ENCODE measurements at places on chromosomes 7 and 10. TPM values are rescaled to one million over a fixed set of nuclear protein-coding genes. Genes with fewer than 3 reads are reported as not detected.

DNA sequence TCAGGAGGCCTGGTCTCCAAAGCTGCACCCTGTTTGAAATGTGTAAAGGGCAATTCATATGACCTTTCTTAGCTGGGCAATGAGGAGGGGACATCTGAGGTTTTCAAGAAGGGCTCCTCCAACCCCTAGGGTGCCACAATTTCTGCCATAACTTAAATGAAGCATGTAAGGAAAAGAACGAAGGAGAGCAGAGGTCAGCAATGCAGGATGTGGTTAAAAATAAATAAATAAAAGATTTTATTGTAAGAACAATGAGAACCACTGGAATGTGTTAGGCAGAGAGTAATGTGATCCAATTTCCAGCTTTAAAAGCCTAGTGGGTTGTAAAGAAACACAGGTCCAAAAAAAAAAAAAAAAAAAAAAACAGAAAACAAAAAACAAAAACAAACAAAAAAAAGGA is 673.1 kb downstream of the TNS3 start:
- DNase-seq, result no peak

- DNase-seq, result no peak
Measured at GRCh38 chr10:129079705-129080104, 387.3 kb upstream of the MGMT start.

- no peak for DNase-seq
Measured at GRCh38 chr7:122528879-122529481, 169.9 kb downstream of the RNF133 start.

DNA sequence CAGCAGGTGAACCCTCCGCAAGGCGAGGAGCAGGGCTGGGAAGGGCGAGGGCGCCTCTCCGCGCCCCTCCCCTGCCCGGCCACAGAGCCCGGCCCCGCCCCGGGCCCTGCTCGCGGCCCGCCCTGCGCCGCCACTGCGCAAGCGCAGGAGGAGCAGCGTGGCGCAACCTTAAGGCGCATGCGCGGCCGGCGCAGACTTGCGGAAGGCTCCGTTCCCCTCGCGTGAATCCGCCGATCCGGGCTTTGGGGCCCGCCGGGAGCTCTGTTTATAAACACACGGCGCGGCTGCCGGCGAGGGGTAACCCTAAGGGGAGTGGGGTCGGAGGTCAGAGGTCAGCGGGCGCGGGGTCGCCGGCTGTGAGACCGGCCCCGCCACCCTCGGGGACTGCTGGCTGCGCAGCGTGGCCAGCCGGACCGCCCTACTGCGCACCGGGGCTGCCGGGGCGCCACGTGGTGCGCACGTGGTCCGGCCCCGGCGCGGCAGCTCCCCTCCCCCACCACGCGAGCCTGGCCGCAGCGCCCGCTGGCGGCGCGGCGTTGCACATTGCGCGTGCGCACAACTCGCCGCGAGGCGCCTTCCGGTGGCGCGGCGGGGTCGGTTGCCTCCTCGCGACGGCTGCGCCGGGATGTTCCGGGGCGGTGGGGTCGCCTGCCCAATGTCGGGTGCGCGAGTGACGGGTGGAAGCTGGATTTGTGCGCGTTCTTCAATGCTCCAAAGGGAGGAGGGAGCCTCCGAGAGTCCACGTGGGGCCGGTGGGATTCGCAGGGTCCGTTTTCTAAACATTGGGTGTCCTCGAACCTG is 40.2 kb upstream of the FOXK1 start:
- peak; percentile 93 for DNase-seq

ADCYAP1R1 gene
- total RNA-seq, result not detected

DNA sequence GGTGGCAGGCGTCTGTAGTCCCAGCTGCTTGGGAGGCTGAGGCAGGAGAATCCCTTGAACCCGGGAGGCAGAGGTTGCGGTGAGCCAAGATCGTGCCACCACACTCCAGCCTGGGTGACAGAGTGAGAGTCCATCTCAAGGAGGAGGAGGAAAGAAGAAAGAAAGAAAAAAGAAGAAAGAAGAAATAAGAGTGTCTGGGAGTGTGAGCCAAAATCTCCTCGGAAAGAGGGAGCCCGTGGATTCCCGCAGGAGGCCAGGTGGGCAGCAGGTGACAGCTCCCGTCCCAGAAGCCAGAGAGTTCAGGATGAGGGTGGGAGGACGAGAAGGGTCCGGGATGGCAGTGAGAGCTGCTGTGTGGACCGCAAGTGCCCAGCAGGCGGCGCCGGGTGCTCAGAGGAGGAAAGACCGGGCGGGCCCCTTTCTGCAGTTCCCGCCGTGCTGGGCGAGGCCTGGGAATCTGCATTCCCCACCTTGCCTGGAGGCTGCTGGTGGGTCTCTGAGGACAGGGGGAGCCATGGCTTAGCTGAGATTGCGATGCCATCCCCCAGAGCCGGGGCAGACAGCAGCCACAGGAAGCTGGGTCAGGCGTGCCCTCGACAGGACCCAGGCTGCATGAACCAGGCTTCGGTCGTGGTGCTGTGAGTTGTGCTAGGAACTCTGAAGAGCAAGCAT is 17.1 kb upstream of the AMZ1 start:
- DNase-seq, result peak; percentile 76

DNA sequence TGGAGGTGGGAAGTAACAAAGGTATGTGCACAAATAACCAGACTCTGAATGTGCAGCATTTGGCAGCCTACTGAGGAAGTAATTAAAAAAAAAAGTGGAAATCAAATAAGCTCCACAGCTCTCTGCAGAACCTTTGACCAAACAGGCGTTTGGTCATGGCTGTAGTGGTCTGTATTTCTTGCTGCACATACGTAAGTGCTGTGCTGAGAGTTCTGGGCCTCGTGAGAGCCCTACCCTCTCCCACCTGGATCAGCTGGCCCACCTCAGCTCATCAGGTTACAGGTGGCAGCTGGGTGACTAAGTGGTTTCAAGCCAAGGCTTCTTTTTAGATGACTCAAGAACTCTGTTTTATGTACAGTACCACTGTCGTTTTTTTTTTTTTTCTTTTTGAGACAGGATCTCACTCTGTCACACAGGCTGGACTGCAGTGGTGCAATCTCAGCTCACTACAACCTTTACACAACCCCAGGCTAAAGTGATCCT is 178.2 kb upstream of the KLF6 start:
- no peak for DNase-seq

WASHC2A gene
- total RNA-seq, result 26.6 TPM

PDK4 gene
- not detected for total RNA-seq

DNA sequence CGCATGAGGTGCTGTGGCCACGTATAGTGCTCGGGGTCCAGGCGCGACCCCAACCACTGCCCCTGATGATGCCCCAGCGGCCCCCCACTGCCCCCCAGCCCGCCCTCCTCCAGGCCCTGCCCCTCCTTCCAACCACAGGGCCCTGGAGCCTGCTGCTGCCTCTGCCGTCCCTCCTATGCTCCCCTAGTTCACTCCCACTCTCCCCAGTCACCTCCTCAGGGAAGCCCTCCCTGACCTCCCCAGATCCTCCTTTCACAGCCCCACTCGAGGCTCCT is 93.8 kb downstream of the UNCX start:
- no peak for DNase-seq

C10orf53 gene
- not detected for total RNA-seq

DNA sequence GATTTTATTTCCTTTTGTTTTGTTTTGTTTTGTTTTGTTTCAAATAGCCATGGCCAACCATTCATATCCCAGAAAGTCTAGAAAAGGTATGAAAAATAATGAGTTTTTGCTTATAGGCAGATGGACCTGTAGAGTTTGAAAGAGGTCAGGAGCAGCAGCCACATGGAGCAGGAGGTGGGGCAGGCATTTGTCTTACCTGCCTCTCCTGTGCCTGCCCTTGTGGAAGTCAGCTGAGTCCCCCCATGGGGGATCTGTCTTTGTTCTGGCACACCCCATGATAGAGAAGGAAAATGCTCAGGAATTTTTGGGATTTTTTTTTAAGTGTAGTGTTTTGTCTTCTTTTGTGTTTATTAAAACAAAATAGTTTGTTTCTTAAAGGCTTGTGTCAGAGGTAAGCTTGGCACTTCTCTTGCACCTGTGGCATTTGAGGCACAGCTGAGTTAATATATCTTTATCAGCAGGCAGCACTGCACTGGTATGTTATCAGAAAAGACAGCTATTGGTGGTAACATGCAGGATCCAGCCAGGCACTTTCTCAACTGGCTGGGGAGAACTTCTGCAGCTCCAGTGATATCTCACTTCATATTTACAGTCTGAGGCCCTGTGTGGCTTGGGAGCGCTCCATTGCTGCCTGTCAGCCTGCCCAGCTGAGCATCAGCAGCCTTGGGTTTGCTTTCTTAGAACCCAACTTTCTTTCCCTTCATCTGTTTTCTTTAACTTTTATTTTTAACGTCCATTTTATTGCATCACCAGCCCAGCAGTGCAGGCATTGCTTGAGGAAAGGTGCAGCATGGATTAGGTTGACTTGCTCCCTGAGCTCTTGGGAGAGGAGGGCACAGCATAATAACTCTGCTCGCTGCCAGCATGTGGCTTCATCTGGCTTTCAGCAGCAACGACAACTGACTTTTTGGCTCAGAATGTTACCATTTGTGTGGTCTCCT is 44.4 kb downstream of the LRRC4 start:
- no peak for DNase-seq

DNA sequence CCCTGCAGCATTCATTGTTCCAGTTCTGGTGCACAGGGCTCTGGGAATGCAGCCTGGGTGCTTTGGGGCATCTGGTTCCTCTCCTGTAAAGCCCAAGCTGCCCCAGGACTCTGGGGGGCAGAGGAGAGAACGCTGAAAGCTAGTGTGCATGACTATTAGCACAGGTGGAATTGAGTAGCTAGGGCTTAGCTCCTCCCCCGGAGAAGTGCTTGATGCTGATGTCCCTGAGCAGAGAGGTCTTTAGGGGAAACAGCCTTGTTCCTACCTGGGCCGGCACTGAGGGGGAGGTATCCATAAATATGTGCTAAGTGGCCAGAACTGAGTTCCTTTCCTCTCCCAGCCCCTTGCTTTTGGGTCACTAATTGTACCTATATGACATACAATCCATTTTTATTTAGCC is 3.9 kb downstream of the ADCY1 start:
- no peak for DNase-seq

NUB1 gene
- 53.6 TPM for total RNA-seq

FKBP6 gene
- not detected for total RNA-seq

PRR15 gene
- not detected for total RNA-seq

- DNase-seq, result no peak
Measured at GRCh38 chr10:7090529-7090928, 320.3 kb downstream of the SFMBT2 start.

- DNase-seq, result peak; percentile 84
Measured at GRCh38 chr10:6065406-6065805, 3.2 kb upstream of the IL2RA start.

- no peak for DNase-seq
Measured at GRCh38 chr7:45901566-45901965, 13.3 kb downstream of the IGFBP1 start.

DNA sequence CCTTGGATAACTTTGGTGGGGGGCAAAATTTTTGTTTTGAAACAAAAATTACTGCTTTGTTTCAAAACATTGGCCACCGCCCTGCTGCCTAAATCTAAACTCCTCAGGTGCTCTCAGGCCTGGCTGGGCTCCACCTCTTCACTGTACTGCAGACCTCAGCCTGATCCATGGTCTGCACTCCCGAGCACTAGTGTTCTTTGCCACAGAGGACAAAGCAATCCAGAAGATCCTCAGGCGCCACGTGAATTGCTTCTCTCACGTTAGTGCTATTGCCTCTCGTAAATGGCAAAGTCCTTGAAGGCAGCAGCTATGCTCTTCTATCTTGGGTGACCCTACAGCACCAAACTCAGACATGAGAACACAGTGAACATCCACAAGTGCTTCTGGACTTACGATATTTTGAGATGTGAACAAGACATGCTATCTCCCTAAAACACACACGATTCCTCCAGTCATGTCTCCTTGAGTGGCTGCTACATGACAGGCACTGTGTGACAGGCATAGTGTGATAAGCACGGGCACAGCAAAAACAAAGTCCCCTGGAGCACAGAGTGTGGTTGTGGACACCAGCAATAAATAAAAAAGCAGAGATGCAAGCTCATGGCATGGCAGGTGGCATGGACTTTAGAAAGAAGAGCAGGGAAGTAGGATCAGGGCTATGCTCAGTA is 582.1 kb upstream of the DPP6 start:
- no peak for DNase-seq

DNA sequence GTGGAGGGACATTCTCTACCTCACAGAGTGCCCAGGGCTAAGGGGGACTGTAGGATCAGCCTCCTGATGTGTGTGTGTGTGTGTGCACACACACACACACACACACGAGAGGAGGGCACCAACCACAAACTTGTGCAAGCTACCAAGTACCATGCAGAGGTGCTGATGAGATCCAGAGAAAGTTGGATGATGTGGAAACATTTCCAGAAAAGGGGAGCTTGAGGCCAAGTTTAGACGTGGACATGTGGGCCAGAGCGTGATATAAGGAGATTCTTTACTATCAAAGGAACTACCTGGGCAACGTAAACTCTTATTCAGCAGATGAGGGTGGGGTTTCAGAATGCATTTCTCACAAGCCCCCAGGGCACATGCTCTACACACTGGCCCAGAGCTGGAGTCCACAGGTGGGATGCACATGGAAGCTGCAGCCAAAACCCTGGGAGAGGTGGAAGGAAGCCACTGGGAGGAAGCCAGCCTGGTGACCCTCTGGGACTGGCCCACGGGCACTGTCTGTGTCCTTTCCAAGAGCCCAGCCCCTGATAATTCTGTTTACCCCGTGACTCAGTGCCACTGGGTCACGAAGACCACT is 53.5 kb downstream of the DLG5 start:
- DNase-seq, result no peak
